ENCODE measurements at places on chromosomes 11 and 22.

DNA sequence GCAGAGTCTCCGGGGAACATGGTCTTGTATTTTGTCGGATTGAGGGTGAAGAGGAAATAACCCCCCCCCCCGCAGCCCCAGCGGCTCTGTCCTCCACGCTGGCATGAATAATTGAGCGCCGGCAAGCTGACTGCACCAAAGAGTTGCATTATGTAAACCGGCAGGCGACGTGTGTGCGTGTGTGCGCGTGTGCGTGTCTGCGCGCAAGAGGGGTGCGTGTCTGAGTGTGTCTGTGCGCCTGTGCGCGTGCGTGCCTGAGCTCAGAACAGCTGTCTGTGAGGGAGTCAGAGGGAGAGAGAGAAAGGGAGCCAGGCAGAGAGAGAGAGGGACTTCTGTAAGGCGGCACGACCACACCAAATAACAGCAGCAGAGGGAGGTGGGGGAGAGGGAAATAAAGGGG, 94.4 kb downstream of the SCN3B start:
- H3K27ac ChIP-seq: peak overlapping the region; percentile 77
- H3K36me3 ChIP-seq: peaks cover 31% of the 10 kb centered on the region
- peaks cover 31% of the 10 kb centered on the region for H3K4me1 ChIP-seq
- H3K4me3 ChIP-seq: peak overlapping the region; percentile 74
- DNase-seq: peak; percentile 33

DNA sequence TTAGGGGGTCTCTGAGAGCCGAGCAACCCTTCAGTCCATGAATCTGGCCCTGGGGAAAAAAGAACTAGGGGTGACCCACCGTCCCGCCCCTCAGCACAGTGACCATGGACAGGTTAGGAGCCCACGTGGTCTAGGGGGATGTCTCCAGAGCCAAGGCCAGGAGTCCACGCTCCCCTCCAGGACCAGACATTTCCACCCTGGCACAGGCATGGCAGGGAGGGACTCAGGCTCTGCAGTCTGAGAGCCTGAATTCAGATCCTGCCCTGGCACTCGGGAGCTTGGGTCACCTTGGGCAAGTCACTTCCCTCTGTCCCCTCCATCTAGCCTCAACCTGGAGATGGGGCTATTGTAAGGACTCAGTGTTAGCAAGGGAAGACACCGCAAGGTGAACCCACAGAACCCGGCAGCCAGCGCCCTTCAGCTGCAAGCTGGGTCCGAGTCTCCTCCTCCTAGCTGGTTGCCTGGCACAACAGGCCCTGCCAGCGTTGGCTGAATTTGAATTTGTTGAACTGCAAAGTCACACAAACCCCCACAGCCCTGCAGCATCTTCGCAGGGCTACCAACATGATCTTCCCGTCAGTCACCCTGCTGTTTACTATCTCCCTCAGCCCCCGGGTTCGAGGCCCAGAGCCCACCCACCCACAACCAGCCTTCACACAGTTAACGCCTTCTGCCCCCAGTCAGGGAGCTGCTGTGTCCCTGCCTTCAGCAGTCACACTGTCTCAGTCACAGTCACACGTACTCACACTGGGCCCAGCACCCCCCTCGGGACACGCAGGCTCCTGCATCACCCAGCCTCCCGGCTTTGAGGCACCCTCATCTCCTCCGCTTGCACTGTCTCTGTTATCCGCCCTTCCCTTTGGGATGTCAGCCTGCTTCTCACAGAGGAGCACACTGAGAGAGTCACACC, 603 bp upstream of the PDGFB start:
- peak overlapping the region; percentile 56 for H3K4me3 ChIP-seq
- peaks cover 6% of the 10 kb centered on the region for H3K36me3 ChIP-seq
- peaks cover 58% of the 10 kb centered on the region for H3K27me3 ChIP-seq
- peak overlapping the region; percentile 3 for H3K27ac ChIP-seq
- H3K4me1 ChIP-seq: peaks cover 19% of the 10 kb centered on the region
- no peak for DNase-seq

GRCh38 chr11:48037709-48038468, 57.5 kb downstream of the PTPRJ start:
- H3K36me3 ChIP-seq: peaks cover 51% of the 10 kb centered on the region
- H3K27ac ChIP-seq: peak overlapping the region; percentile 6
- H3K4me1 ChIP-seq: peaks cover 59% of the 10 kb centered on the region
- no peak for DNase-seq
- no peak overlapping the region for H3K4me3 ChIP-seq

GRCh38 chr11:56558574-56558973, 15.5 kb upstream of the OR5M11 start:
- no peaks in the 10 kb centered on the region for H3K4me1 ChIP-seq
- DNase-seq: no peak
- H3K36me3 ChIP-seq: no peaks in the 10 kb centered on the region
- no peaks in the 10 kb centered on the region for H3K27me3 ChIP-seq

- no peaks in the 10 kb centered on the region for H3K36me3 ChIP-seq
- no peak for DNase-seq
- no peaks in the 10 kb centered on the region for H3K27me3 ChIP-seq
- H3K27ac ChIP-seq: no peak overlapping the region
- H3K4me3 ChIP-seq: no peak overlapping the region
Measured at GRCh38 chr11:14370496-14370895, 11.5 kb upstream of the RRAS2 start.

DNA sequence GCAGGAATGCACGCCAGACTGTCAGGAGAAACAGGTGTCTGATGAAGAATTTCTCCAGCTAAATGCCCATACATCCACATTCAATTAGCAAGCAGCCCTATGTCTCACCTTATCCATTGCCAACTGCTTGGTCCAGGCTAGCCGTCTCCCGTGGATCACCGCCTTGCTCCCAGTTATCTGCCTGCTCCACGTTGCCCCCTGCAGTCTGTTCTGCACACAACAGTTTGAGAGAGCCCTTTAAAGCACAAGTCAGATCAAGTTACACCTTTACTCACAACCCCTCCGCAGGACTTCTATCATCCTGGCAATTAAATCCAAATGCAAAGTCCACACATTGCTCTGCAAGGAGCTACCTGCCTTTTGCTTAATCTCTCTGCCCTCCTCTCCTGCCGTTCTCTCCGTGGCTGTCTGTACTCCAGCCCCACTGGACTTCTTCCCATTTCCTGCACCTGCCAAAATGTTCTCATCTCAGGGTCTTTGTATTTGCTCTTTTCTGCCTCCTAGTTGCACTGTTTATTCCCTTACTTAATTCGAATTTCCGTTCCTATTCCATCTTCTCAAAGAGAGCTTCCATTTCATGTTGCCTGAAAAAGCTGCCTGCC, 185.3 kb upstream of the LARGE1 start:
- H3K4me3 ChIP-seq: no peak overlapping the region
- H3K4me1 ChIP-seq: no peaks in the 10 kb centered on the region
- H3K27me3 ChIP-seq: no peaks in the 10 kb centered on the region
- no peak overlapping the region for H3K27ac ChIP-seq
- no peak for DNase-seq

DNA sequence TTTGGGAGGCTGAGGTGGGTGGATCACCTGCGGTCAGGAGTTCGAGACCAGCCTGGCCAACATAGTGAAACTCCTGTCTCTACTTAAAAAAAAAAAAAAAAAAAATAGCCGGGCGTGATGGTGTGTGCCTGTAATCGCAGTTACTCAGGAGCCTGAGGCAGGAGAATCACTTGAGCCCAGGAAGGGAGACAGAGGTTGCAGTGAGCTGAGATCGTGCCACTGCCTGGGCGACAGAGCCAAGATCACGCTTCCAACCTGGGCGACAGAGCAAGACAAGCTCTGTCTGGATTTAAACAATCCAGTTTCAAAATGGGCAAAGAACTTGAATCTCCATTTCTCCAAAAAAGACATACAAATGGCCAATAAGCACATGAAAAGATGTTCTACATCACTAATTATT, 12.5 kb downstream of the LMO2 start:
- peaks cover 82% of the 10 kb centered on the region for H3K27me3 ChIP-seq
- H3K4me1 ChIP-seq: no peaks in the 10 kb centered on the region
- DNase-seq: no peak
- no peaks in the 10 kb centered on the region for H3K36me3 ChIP-seq

GRCh38 chr11:2436521-2437031, 7.7 kb downstream of the TRPM5 start:
- no peaks in the 10 kb centered on the region for H3K36me3 ChIP-seq
- no peaks in the 10 kb centered on the region for H3K4me1 ChIP-seq
- DNase-seq: no peak
- no peak overlapping the region for H3K4me3 ChIP-seq

- H3K4me1 ChIP-seq: no peaks in the 10 kb centered on the region
- peak; percentile 18 for DNase-seq
- H3K27ac ChIP-seq: no peak overlapping the region
- H3K4me3 ChIP-seq: no peak overlapping the region
- H3K27me3 ChIP-seq: peaks cover 10% of the 10 kb centered on the region
Measured at GRCh38 chr11:12599408-12600143, 74.6 kb upstream of the TEAD1 start.

DNA sequence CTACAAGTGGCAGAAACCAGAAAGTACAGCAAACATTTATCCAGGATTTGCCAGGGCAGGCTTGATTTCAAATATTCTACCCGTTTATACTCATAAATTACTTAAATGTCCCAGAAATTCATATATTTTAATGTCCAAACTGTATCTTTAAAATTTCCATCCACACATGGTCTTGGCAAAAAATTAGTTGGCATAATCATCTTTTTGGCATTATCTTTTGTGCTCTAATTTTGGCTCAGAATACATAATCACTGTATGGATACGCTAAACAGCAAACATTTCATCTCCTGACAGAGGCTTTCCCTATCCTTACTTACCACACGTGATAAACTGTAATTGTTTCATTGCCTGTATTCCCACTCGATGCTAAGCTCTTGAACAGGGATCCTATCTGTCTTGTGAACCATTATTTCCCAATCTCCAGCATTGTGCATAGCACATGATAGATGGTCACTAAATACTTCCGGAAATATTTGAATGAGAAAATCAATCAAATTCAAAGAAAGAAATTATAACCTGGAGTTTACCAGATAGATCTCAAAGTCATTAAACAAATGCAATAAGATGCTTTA, 64.2 kb downstream of the CADM1 start:
- no peak overlapping the region for H3K4me3 ChIP-seq
- no peak for DNase-seq
- H3K4me1 ChIP-seq: no peaks in the 10 kb centered on the region

- H3K4me1 ChIP-seq: no peaks in the 10 kb centered on the region
- H3K27me3 ChIP-seq: peaks cover 2% of the 10 kb centered on the region
- no peak overlapping the region for H3K4me3 ChIP-seq
- H3K36me3 ChIP-seq: no peaks in the 10 kb centered on the region
Measured at GRCh38 chr11:11177156-11177808, 175.8 kb downstream of the CSNK2A3 start.

DNA sequence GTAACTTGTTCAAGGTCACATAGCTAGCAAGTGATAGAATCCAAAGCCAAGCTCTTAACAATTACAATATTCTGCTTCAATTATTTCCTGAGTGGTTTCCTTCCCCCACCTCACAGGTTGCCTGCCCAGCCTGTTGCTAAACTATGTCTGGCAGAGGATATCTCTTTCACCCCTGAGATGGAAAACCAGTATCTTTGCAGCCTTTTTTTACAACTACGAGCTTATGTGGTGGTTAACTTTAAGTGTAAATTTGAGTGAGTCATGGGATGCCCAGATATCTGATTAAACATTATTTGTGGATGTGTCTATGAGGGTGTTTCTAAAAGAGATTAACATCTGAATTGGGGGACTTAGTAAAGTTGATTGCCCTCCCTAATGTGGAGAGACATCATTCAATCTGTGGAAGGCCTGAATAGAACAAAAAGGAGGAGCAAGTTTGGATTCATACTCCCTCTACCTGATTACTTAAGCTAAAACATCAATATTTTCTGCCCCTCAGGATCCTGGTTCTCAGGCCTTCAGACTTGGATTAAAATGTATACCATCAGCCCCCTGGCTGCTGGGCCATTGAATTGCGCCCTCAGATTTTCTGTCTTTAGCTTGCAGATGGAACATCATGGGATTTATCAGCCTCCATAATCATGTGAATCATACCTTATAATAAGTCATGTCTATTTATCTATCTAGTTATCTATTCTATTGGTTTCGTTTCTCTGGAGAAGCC, 911.9 kb downstream of the METTL15 start:
- no peaks in the 10 kb centered on the region for H3K27me3 ChIP-seq
- H3K4me1 ChIP-seq: no peaks in the 10 kb centered on the region
- no peak overlapping the region for H3K27ac ChIP-seq
- no peak for DNase-seq

DNA sequence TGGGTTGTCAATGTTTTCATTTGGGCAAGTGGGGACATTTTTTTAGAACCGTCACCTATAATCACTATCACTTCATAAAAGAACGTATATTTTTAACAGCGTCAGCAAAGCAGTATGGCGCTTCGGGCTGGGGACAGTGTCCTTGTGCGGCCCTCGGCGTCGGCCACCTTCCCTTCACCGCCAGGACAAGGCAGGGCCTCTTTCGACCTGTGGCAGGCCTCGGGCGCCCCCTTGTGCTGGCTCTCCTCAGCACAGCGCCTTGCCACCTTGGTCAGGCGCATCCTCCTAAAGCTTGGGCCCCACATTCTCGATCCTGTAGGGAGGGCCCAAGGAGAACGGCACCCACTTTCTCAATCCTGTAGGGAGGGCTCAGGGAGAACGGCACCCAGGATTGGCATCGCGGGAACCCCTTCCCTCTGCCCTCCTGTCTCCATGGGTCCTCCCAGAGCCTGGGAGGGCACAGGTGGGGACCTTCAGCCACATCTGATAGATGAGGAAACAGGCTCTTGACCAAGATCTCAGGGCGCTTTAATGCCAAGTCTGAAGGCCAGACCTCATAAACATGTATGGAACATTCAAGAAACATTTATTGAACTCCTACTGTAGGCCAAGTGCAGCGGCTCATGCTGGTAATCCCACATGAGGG, 11.5 kb upstream of the FADD start:
- peaks cover 3% of the 10 kb centered on the region for H3K4me1 ChIP-seq
- H3K27ac ChIP-seq: no peak overlapping the region
- no peak overlapping the region for H3K4me3 ChIP-seq
- peak; percentile 54 for DNase-seq
- H3K27me3 ChIP-seq: no peaks in the 10 kb centered on the region
- H3K36me3 ChIP-seq: no peaks in the 10 kb centered on the region

- peaks cover 20% of the 10 kb centered on the region for H3K4me1 ChIP-seq
- no peak overlapping the region for H3K27ac ChIP-seq
- peaks cover 4% of the 10 kb centered on the region for H3K36me3 ChIP-seq
Measured at GRCh38 chr11:112290493-112290850, 29.8 kb upstream of the PLET1 start.

DNA sequence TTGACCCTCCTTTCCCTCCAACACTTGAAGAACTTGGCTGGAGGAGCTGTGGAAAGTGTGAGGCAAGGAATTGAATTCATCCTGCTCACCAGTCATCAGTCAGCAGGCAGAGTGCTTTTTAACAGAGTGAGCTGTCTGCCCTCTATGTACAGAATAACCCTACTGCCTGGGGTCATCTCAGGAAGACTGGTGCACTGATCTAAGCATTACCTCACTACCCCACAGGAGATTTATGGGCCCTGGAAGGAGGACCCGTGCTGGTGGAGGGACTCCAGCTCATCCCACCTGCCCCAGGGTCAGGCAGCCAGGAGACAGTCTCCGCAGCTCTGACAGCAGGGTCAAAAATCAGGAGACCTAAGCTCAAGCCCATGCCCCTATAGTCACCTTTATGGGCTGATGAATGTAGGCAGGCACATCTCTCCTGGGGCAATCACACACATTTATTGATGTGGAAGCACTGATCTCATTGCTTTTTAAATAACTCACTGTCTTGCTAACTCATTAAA, 270.8 kb upstream of the SESN3 start:
- no peaks in the 10 kb centered on the region for H3K27me3 ChIP-seq
- H3K36me3 ChIP-seq: no peaks in the 10 kb centered on the region
- H3K4me1 ChIP-seq: peaks cover 11% of the 10 kb centered on the region

GRCh38 chr11:102284008-102284407, 33.3 kb upstream of the BIRC3 start:
- no peak overlapping the region for H3K27ac ChIP-seq
- H3K36me3 ChIP-seq: no peaks in the 10 kb centered on the region
- no peak for DNase-seq
- peaks cover 24% of the 10 kb centered on the region for H3K4me1 ChIP-seq
- no peak overlapping the region for H3K4me3 ChIP-seq
